Chondrocyte (in vitro differentiated cells): ENCODE measurements at places on chromosomes 1 and 21.

- DNase-seq = peak; percentile 96
Observed at GRCh38 chr1:25904943-25905679, 1.1 kb downstream of the STMN1 start.

GRCh38 chr1:76835203-76835602 lies 32.1 kb upstream of the ST6GALNAC5 start:
- DNase-seq = no peak

DNA sequence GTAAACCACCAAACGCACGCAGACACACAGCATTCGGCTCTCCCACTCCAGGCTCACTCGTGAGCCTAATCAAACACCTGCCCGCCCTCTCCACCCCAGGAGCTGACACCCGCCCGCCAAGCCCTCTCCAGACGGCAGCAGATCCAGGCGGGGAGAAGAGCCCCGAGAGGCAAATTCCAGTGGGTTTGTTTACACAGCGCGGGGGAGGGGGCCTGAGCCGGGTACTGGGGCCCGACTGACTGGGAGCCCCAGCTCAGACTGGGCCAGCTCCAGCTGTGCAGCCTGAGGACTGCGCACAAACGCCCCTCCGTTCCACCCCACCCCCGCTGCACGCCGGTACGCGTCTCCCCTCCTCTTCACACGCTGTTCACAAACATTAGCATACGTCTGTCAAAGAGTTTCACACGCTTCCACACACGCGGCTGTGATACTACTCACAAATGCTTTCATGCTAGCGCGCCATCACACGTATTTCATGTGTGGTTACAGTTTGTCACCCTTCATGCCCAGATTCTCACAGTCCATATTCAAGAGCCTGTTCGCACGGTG lies 1.0 kb upstream of the EFNA1 start:
- DNase-seq = no peak

- DNase-seq = no peak
Observed at GRCh38 chr1:36966242-36966641, 68.1 kb downstream of the GRIK3 start.

- no peak for DNase-seq
Observed at GRCh38 chr1:181992072-181992471, 69.4 kb downstream of the ZNF648 start.

DNA sequence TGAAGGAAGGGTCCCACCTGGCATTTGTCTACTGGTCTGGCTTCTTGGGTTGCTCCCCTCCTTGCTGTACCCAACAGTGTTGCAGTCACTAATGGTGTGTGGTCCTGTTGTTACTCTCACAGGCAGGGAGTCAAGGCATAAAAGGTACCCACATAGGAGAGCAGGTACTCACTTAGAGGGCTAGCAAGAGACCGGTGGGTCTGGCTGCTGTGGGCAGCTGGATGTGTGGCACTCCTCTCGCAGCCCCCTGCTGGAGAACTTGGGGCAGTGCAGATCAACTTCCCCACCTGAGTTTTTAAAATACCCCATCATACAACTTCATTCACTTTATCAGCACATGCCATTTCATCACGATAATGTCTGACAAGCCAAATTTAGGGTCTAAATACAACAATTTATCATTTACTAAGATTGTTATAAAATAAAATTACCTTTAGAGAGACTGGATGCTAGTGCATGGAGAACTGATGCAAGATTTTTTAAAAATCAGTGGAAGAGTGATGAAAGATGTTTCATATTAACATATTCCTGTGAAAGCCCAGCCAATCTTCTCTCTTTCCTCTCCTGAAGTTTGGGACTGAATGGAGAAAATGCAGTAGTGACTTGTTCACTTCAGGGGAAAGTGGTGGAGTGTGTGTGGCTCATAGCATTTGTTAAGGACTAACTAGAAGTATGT lies 42.8 kb downstream of the ACP6 start:
- no peak for DNase-seq

DNA sequence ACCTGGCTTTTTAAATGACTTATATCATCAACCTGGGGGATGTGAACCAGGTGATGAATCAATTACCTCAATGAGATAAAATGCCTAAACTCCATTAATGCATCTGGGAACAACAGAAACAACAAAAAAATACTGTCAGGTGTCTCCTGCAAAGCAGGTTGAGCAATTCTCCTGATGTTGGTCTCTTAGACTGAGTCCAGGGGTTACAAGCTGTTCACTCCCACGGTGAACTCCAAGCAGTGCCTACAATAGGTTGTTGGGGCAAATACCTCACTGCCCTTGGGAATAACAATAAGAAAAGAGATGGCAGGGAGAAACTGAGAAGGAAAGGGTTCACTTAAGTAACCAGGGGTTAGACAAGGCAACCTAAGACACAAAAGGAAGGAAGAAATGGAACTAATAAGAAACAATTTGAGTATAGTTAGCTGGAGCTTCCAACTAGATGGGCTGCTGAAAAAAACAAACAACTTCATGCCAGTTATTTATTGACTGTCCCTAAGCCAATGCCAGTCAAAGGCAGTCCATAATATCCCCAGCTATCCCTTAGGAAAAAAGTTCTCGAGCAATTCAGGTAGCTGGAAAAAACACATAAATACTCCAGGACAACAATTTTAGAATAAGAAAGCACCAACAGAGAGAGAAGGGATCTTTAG lies 97.6 kb upstream of the MAGI3 start:
- no peak for DNase-seq
